ENCODE measurements at places on chromosomes 13 and 19.

DNA sequence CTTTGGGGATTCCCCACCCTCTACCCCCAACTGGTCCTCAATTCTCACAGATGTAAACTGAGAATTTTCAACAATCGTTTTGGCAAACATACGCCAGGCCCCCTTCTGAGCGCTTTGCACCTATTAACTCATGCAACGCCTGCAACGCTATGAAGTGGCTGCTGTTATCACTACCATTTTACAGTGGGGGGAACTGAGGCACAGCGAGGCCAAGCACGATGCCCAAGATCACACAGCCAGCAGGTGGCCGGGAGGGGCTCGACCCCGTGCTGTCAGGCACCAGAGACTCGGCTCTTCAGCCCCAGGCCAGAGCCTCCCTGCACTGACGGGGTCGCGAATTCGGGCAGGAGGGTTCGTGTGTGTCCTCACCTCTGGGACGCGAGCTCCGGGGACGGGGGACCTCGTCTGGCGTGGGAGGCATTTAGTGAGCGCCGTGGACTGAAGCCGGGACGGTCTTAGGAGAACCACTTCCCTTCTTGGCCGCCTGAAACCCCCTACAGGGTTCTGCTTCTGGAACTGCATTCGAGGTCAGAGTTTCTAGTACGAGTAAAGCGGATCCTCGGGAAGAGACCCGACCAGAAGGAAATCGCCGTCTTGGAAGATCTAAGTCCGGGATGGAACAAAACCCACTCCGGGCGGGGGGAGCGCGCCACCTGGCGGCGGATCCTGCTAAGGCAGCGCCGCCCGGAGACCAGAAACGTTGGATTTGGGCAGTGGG is 21.0 kb downstream of the ZNF114 start:
- peak; percentile 75 for DNase-seq

- peak; percentile 88 for DNase-seq
Measured at GRCh38 chr19:913080-913748, at the start of gene R3HDM4. TSS of gene R3HDM4 (minus strand) at chr19:913219. CDS start at chr19:913157, 62 bp downstream.

GRCh38 chr13:39918620-39919236 is 263.3 kb downstream of the COG6 start:
- DNase-seq: no peak

- peak; percentile 94 for DNase-seq
Measured at GRCh38 chr19:13842291-13843103, 34.4 kb upstream of the NANOS3 start.

DNA sequence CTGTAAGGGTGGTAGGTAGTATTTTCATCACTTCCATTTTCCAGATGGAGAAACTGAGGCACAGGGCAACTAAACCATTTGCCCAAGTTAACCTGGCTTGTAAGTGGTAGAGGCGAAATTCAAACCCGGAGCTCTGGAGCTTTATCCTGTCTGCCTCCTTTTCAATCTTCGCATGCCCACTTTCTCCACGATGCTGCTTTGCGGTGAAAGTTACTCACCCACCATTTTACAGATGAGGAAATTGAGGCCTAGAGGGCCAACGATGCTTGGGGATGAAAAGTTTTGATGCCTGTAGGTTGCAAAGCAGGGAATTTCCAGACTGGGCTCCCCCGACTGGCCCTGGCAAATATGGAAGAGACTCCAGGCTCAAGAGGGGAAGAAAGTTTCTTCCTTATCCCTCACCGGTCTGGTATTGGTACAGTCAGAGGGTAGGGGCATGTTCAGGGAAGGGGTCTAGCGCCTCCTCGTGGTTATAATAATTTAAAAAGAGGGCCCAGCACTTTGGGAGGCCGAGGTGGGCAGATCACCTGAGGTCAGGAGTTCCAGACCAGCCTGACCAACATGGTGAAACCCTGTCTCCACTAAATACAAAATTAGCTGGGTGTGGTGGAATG is 1.9 kb upstream of the SH2D3A start:
- DNase-seq: no peak

DNA sequence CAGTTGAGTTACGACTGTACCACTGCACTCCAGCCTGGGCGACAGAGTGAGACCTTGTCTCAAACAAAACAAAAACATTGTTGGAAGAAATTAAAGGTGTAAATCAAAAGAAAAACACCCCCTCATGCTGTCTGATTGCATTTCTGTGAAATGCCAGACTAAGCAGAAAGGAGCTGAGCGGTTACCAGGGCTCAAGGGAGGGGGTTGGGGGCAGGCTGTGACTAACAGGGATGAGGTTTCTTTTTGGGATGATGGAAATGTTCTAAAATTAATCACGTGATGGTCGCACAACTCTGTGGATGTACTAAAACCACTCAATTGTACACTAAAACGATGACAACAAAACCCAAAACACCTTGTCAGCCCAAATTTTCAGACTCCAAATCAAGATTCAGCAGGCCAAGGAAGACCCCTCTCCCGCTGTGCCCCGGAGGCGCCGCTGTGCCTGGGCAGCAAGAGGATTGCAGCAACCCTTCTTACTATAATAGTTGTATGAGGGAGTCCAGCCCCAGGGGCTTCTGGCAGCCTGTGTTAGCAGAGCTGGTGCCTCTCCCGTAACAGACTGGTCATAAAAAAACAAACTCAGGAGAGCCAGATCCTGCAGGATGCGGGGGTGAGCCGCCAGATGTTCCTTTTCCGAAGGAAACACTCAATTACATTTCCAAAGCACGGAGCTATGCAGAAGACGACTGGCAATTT is 20.9 kb downstream of the CAPS start:
- no peak for DNase-seq

GRCh38 chr19:33871605-33872004 is 74.9 kb downstream of the KCTD15 start:
- no peak for DNase-seq

- DNase-seq: no peak
Measured at GRCh38 chr19:15874821-15875474, 22.9 kb downstream of the CYP4F2 start.

DNA sequence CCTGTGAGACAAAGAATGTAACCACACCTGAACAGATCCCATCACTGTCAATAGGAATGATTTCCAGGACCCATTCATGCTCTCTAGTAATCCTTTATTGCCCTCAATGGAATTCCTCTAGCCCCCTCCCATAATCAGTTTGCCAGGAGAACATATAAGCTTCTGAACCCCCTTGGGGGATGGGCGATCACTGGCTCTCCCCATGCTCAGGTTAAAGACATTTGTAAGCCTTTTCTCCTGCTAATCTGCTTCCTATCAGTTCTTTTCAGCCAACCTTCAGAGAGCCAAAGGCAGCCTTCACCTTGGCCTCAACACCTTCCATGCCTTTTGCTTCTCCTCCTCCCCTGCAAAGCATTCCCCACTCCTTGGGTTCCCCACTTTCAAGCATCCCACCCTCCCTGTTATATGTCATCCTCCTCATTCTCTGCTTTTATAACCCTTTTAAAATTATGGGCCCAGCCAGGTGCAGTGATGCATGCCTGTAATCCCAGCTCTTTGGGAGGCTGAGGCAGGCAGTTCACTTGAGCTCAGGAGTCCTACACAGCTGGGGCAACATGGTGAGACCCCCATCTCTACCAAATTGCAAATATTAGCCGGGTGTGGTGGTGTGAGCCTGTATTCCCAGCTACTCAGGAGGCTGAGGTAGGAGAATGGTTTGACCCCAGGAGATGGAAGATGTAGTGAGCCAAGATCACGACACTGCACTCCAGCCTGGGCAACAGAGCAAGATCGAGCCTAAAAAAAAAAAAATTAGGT is 12.4 kb downstream of the DPRX start:
- no peak for DNase-seq

- no peak for DNase-seq
Measured at GRCh38 chr19:18761531-18762110, 29.5 kb downstream of the COMP start.

DNA sequence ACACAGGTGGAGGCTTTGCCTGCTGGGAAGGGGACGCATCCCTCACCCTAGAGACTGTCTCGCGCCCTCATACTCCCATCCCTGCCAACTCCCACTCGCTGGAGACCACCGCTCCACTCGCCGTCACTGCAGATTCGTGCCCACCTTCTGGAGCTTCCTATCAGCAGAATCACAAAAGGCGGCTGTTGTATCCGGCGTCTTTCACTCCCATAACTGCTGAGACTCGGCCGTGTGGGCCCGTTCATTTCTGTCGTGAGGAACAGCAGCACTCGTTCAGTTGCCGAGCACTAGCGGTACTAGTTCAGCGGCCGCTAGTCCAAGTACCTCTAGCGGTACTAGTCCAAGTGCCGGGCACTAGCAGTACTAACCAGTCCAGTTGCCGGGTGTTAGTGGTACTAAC is 124.6 kb upstream of the MCF2L start:
- DNase-seq: no peak

- no peak for DNase-seq
Measured at GRCh38 chr19:42140125-42140754, 8.0 kb upstream of the POU2F2 start.

DNA sequence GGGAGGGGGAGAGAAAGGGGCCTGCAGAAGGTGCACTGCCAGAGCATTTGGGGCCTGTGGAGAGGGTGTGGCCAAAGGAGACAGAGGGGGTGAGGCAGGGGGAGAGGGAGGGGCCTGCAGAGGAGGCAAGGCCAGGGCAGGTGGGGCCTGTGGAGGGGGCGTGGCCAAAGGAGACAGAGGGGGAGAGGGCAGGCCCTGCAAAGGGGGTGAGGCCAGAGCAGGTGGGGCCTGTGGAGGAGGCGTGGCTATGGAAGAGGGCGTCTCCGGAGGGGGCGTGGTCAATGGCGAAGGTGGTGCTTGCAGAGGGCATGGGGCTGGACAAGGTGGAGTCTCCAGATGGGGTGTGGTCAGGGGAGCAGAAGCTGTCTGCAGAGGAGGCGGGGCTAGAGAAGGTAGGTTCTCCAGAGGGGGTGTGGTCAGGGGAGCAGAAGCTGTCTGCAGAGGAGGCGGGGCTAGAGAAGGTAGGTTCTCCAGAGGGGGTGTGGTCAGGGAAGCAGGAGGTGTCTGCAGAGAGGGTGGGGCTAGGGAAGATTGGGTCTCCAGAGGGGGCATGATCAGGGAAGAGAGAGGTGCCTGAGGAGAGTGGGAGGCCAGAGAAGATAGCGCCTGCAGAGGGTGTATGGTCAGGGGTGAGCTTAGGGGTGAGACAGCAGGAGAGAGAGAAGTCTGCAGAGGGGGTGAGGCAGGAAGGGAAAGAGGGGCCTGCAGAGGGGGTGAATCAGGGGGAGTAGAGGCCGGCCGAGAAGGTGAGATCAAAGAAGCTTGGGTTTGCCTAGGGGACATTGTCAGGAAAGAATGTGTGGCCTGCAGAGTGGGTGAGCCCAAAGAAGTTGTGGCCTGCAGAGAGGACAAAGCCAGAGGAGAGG is 3.4 kb downstream of the PRR36 start:
- DNase-seq: no peak

- DNase-seq: no peak
Measured at GRCh38 chr13:111947876-111948275, 119.1 kb upstream of the SOX1 start.

DNA sequence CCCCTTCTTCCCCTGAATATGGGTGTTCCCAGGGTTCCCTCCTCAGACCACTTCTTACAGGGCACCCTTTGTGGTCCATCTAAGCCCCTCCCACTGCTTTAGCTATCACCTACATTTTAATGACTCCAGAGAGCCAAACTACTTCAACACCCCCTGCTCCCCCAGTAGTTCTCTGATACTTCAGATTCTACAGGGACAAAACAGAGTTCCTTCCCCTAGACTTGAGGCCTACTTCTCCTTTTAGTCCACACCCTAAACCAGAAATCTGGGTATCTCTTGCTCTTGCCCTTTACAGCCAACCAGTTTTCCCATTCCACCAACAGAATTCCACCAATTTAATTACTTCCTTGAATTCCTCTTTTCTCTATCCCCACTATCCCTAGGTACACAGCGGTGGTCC is 107.2 kb downstream of the KCNRG start:
- no peak for DNase-seq

DNA sequence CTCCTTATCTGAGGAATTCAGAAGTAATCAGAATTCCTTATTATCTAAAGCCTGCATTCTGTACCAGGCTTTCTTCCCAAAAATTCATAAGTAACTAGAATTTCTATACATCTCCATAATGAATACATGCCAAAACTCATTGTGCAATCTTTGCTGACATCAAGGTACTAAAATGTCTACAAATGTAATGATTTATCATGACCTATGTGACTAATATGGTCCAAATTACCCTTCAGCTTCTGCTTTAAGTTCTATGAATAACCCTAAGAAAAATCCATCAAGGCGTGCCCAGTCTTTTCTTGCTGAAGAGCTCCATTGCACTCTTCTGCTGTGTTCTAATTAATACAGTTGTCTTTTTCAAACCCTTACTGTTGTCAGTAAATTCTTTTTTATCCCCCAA is 58.5 kb upstream of the SLITRK1 start:
- no peak for DNase-seq

DNA sequence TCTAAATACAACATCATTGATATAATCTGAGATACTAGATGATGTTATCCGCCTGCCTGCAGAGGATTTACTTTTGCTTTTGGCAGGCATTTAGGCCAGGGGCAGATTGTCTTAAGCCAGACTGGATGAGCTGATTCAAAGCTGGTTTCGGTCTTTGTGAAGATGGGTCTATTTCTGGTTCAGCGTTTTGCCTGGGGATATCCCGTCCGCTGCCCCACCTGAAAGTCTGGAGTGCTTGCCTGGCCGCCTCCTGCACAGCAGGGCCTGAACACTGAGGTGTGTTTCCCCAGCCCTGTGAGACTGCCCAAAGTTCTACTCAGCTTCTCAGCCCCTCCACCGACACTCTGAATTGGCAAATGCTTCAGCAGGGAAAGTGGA is 149.7 kb downstream of the KATNAL1 start:
- DNase-seq: no peak

DNA sequence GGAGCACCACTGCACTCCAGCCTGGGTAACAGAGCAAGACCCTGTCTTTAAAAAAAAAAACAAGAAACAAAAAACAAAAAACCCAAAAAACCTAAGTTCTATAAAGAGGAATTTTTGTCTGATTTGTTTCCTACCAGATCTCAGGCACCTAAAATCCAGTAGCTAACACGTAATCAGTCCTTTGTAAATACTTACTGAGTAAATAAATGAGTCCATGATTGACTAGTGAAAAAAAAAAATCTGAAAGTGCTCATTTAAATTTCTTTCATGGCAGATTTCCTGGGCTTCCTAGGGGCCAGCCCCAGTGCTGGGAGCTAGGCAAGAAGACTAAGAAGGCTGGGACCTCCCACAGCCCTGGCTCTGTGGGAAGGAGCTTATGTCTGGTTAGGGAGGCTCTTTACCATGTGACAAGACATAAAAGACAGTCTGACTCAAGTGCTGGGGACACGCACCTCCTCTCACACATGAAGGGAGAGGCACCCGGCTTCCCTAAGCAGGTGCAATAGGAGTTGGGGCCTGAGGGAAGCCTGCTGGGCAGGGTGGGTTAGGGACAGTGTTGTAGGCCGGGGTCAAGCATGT is 22.5 kb downstream of the LIG1 start:
- no peak for DNase-seq

- no peak for DNase-seq
Measured at GRCh38 chr19:6730941-6731670, 6.3 kb downstream of the GPR108 start.

GRCh38 chr19:15419413-15420025 is 731 bp upstream of the AKAP8L start:
- no peak for DNase-seq

DNA sequence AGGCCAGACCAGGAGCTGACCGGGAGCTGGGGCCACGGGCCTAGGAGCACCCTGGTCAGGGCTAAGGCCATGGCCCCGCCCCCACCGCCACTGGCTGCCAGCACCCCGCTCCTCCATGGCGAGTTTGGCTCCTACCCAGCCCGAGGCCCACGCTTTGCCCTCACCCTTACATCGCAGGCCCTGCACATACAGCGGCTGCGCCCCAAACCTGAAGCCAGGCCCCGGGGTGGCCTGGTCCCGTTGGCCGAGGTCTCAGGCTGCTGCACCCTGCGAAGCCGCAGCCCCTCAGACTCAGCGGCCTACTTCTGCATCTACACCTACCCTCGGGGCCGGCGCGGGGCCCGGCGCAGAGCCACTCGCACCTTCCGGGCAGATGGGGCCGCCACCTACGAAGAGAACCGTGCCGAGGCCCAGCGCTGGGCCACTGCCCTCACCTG is 6.6 kb downstream of the SPHK2 start:
- peak; percentile 71 for DNase-seq
